ENCODE measurements at places on chromosomes 5 and 9.
A peak's percentile ranks its signal among the peaks of the same experiment; 100 is the strongest.

- DNase-seq, result no peak
Measured at GRCh38 chr5:3010301-3010952, 258.9 kb upstream of the IRX2 start.

DNA sequence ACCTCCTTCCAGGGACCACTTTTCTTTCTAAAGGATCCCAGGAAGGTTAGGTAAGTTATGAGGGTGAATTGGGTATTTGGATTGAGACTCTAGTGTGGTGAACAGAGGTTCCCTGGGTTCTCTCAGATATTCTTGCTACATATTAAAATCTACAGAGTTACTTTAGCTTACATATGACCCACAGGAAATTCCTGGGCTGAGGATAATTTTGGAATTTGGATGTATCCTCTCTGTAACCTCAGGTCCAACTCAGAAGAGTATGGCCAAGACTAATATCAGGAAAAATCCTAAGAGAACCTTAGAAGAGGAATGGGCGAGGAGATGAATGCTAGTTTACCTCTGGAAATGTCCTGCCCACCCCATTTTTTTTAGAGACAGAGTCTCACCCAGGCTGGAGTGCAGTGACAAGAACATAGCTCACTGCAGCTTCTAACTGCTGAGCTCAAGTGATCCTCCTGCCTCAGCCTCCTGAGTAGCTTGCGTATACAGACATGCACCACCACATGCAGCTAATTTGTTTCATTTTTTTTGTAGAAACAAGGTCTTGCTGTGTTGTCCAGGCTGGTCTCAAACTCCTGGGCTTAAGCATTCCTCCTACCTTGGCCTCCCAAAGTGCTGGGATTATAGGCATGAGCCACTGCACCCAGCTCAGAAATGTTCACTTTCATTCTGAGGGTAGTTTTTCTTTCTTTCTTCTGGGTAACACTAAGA, 196.4 kb downstream of the ARHGEF28 start:
- no peak for DNase-seq

DNA sequence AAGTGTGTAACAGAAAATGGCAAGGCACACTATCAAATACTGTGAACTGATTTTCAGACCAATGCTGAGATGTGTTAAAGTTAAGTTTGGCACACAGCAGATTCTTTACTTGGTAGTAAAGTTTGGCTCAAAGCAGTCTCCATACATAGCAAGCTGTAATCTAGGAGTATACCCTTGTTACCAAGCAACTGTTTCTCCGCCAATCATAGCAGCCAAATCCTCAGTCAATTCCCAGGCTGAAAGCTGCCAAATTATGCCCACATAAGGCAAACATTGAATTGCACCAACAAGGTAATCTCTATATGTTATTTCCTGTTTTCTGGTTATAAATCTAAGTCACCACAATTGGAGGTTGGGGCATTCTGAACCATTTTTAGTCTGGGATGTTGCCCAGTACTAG, 345.7 kb downstream of the DEPDC1B start:
- DNase-seq, result peak; percentile 80

DNA sequence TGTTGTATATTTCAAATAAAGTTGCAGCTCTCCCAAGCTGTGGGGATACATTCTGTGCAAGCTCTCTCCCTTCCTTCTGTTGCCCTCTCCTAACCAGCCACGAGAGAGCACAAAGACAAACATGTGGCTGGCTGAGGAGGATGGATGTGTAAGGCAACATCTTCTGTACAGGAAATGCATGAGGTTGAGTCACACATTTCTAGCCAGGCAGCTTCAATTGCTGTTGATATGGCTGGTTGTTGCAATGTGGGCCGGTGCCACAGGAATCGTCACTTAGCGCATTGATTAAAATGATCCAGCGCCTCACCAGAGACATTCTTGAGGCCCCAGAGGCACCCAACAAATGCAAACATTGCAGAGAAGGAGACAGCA, 207.1 kb downstream of the ICE1 start:
- no peak for DNase-seq

GRCh38 chr9:117305454-117305853, 109.4 kb downstream of the ASTN2 start:
- DNase-seq, result no peak

- no peak for DNase-seq
Measured at GRCh38 chr5:143924311-143924978, 112.5 kb downstream of the HMHB1 start.

DNA sequence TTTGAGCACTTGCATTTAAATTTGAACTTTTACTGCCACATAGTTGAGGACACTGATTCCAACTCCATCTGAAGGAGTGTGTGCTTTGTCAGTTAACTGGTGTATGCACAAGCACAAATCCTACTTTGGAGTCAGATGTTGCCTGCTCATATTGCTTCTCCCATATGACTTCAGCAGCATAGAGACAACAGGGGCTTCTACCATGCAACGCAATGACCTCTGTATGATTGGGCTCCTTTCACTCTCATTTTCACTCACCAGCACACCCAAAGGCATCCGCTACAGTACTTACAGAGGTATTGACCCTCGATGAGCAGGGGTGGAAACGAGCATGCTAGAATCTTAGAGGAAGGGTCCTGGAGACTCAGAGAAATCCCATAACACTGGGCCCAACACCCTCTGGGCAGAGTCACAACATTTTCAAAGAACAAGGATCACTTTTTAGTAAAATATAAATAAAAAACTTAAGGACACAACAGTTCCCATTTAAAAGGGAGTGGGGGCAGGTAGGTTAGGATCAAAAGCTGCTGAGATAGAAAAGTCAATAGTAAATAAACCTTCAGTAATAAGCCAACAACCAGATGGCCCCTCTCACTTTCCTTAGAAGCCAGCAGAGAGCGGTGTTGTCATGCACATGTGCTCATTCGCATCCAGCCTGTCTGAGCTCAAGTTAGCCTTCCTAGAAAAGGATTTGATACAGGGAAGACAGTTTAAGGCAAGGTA, 203.8 kb downstream of the SNCAIP start:
- peak; percentile 79 for DNase-seq

DNA sequence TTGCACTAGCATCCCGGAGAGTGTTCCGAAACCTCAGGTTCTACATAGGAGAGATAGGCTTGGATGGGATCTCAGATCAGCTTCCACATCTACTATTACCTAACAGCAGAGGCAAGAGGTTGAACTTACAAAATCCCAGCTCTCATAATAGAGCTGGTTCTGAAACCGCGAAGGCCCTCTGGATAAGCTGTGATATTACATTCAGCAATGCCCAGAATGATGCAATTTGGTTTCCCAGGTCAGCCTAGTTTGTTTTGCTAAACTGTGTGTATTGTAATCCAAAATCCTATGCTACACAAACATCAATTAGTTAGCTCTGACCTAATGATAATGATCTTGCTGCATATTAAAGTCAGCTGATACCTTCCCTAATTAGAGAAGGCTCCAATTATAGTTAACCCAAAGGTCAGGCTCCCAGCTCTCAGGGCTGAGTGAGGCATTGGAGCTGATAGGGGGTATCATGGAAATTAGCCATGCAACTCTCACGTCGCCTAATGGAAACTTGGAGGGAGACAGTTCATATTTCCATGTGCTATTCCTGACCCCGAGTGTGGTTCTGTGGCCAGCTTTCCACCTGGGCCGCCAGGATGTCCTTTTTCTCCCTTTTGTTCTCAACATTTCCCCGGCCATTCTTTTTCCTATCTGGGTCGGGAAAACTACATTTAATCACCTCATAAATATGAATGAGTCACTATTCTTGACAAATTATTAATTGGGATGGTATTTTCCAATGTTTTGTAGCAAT, 278.4 kb upstream of the IRX1 start:
- no peak for DNase-seq
